ENCODE measurements at places on chromosomes 3 and 15.

DNA sequence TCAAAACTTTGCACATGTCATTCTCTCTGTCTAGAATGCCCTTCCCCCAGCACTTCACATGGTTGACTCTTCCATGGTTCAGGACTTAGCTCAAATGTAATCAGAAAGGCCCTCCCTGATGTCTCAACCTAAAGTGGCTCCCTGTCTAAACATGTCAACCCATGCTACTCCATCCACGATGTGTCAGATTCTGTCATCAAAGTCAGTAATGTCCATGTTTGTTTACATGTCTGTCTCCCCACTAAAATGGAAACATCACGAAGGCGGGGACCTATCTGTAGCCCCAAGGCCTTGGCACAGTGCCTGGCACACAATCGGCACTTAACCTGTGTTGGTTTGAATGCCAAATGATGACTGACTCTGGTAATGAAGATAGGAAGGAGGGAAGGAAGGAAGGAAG, 20.8 kb upstream of the SNTN start:
- DNase-seq: no peak

DNA sequence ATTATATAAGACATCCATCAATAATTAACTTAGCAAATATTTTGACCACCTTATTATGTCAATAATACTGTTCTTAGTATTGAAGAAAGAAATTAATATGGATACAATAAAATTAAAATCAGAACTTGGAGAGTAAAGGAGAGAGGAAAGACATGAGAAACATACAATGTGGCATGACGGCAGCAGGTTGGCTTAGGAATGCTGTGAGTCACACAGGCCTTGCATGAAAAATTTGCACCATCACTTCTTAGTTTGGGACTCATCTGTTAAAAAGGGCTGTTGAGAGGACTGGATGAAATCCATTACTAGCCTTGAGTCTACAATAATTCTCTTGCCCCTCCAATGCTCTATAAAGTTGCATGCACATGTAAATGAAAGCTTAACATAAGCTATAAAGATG, 880.8 kb downstream of the ROBO1 start:
- DNase-seq: no peak

DNA sequence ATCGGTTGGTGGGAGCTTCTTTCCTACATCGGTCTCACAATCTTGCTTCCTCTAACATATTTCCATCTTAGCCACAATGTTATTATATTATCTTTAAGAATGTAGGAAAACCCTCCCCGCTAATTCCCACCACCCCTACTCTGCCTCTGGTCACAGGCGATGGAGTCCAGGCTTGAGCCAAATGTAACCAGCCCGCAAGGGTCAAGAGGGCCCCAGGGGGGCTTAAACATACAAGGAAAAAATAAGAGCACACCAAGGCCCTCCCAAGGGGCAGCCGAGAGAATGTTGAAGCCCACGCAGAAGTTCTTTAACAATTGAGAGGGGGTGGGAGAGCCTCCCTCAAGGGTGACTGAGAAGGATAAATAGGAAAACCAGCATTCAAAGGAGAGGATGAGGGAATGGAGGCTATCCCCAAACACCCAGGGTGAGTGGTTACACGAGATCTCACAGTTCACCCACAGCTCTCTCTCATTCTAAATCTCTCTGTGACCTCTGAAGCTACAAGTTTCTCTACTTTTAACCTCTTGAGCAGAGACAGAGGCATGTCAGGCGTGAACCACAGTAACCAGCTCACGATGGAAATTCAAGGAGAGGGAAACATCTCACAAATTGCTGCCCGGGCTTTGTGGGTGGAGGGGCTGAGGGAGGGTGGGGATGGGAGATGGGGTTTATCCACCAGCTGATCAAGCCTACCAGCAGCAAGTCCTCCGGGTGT, 31.4 kb upstream of the UACA start:
- DNase-seq: no peak

DNA sequence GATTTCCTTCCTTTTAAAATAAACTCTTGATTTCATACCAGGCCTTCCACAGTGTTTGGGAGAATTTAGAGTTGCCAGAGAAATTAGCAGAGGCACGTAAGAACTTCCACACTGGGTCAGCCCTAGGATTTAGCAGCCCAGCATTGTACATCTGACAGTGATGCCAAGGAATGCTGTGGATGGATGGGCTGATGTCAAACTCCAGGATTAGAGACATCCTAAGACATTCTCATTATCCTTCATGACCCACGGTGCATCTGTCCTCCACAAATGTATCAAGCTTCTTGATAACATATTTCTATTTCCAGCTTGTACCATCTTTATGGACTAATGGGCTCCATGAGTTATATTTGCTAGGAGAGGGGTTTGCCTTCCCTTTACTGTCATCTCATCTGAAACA, 8.0 kb upstream of the TPM1 start:
- DNase-seq: no peak

DNA sequence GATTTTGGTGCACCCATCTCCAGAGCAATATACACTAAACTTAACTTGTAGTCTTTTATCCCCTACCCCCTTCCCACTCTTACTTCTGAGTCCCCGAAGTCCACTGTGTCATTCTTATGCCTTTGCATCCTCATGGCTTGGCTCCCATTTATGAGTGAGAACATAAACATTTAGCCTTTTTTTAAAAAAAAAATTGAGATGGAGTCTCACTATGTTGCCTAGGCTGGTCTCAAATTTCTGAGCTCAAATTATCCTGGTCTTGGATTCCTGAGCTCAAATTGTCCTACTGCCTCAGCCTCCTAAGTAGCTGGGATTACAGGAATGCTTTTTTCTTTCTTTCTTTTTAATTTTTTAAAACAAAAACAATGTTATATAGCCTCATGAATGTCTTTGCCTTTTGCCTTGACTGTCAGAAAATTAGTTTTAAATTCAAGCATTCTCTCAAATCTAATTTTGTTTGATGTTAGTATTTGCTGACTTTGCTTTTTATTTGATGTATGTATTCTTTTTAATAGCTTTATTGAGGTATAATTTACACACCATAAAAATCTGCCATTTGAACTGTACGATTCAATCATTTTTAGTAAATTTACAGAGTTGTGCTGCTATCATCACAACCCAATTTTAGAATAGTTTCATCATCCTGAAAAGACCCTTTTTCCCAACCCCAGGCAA, 46.9 kb downstream of the NFKBIZ start:
- DNase-seq: no peak

GRCh38 chr15:52710708-52711389, 31.7 kb upstream of the ATOSA start:
- DNase-seq: no peak

GRCh38 chr15:98614681-98615080, 33.7 kb upstream of the IGF1R start:
- no peak for DNase-seq

GRCh38 chr15:60390871-60391501, 6.8 kb downstream of the ANXA2 start:
- no peak for DNase-seq

DNA sequence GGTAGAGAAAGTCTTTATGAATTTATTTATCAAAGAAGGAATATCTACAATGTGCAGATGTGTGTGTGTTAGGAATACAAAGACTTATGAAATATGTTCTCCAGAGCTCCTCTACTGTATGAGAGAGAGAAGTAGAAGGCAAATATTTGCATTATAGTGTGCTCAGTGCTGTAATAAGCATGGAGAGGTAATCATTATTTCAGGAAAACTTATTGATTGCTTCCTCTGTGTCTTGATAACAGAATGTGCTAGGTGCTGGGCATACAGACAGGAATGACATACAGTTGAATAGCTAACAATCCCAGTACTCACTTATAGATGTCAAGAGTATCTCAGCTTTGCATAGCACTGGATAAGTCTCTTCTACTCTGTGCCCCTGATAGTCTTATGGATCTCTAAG, 30.2 kb downstream of the ATG7 start:
- DNase-seq: no peak

DNA sequence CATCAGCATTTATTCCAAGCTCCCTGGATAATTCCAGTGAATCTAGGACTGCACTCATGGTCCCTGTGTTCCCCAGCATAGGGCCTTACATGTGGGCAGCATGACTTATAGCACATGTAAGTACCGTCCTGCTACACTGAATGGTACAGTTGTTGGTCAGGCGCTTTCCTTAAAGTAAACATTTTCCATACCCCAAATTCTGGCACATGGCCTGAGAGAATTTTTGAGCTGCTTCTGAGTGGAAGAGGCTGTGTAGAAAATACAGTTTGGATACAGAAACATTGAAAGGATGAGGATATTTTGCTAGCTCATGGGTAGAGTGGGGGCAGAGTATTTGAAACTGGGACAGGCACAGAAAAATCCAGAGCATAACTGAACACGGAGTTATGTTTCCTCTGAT, 27.6 kb downstream of the CORO2B start:
- no peak for DNase-seq

- DNase-seq: no peak
Measured at GRCh38 chr15:84659904-84660781, 2.1 kb upstream of the NMB start.

DNA sequence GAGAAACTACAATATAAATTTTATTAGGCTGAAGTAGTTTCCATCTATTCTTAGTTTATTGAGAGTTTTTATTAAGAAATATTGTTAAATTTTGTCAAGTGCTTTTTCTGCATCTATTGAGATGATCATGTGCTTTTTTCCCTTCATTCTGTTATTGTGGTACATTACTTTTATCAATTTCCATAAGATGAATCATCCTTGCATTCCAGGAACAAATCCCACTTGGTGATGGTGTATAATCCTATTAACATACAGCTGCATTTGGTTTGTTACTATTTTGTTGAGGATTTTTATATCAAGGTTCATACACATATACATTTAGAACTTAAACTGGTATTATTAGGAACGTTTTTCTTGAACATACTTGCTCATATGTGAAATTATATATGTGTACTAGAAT, 199.8 kb downstream of the TBC1D5 start:
- DNase-seq: no peak

GRCh38 chr3:99516936-99517335, 121.5 kb upstream of the COL8A1 start:
- no peak for DNase-seq

DNA sequence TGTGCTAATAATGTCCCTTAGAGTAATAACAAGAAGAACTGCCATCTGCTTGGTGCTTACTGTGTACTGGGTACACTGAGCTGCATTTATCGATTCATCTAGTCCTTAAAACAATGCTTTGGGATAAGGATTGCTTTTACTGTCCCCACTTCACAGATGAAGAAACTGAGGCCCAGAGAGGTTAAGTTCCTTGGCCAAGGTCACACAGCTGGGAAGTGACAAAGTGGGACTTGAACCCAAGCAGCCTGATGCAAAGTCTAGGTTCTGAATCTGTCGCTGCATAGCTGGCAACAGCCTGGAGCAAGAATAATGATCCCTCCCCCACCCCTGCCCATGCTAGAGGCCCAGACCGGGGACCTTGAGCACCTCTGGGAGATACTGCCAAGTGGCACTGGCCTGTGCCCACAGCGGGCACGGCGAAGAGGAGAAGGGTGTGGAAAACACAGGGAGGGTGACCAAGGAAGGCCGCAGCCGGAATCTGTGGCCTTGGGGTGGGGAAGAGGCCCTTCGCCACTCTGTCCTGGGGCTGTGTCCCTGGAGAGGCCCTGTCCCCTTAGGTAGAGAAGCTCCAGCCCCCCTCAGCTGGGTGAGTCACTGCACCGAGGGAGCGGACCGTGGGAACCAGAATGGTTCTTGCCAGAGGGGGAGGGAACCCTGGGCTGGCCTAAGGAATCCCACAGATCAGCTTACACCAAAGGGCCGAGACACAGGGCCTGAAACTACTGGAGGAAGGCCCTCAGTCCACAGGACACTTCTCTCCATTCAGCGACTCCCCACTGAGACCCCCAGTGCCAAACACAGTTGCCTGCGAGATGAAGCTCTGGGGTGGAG, 3.5 kb downstream of the PLXND1 start:
- no peak for DNase-seq

DNA sequence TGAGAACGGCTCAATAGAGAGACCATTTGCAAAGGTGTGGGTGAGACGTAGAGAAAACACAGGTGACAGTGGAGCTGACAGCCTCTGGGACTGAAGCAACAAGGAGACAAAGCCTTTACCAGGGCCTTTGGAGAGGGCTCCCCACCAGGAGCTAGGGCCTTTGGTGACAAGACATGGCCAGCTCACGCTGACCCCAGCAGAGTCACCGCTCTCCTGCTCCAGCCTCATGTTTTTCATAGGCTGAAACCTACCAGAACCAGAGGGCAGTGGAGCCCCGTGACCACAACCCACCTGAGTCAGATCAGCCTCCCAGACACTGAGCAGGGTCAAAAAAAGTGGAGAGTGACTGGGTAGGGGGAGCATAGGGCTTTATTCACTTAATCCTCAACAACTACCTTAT, 214.7 kb downstream of the SHQ1 start:
- DNase-seq: no peak

DNA sequence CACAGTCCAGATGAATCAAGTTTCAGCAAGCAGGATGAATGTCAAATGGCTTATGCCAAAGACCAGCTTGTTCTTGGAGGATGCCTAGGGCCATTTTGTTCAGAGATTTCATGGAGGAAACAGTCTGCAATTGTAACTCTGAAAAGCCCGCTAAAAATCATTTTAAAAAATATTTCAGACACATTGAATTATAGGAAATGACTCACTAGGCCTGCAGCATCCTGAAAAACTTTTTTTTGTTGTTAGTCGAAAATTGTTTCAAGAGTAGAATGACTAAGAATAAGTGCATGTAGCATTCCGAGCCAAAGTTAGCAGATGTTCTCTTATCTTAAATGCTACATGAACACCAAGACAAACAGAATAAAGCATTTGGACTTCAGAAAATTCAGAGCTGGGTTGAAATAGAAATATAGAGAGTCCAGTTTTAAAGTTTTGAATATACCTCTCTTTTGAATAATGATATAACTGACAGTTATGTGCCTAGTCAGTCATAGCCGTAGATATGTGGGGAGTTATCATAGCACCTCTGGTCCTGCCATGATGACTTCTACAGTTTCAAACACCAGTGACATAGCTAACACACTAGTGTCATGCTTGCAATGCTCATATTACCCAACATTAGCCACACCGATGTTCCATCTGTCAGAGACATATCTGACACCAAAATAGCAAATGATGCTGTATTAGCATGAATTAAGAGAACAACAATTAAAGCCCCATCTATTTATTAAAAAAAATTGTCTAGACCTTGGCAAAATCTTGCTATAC, 1462.8 kb upstream of the GBE1 start:
- no peak for DNase-seq

DNA sequence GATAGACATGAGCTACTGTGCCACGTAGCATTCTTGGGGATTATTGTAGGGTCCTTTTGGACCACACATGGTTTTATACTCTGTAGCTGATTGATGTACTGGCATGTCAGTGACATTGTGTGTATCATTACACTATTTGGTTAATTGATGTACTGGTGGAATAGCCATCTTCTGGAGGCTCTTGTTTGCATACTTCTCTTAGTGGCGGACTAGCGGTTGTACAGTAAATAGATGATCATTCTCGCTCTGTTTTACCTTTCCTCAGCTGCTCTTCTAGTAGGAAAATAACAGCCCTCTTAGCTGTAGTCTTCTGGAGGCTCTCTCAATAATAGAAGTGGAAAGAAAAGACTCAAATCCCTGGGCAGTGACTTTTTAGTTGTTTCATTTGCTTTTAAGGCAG, 24.8 kb downstream of the IGF1R start:
- no peak for DNase-seq

DNA sequence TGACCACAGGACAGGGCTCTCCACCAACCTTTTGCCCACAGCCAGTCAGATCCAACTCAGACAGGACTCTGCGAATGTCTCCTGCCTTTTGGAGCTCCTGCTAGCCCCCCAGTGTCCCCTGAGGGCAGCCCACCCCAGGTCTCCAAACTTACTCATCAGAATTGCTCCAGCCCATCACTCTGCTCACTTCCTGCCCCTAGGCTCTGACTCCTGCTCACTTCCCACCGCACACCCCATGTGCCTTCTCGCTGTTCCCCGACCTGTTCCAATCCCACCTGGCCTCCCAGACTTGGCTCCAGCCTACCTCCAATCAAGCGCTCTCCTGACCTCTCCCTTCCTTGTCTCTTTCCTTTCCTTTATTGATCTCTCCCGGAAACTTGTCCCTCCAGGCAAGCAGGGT, 5.9 kb upstream of the STRA6 start:
- no peak for DNase-seq
